ENCODE measurements at places on chromosomes 6 and 20.

DNA sequence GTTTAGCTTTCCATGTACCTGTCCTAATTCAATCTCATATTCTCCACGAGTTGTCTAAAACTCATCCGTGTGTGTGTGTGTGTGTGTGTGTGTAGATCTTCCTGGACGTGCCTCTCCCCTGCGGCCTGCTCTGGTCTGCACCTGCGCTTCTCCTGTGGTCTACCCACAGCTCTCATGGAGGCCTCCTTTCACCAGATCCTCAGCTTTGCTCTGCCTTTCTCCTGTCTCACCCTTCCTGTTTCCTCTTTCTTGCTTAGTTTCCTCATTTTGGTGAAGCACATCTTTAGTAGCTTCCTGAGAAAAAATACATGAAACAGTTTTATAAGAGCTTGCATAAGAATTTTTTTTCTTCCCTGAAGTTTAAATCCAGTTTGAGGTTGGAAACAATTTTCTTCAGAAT lies 18.1 kb downstream of the SLX4IP start:
- DNase-seq, result no peak

DNA sequence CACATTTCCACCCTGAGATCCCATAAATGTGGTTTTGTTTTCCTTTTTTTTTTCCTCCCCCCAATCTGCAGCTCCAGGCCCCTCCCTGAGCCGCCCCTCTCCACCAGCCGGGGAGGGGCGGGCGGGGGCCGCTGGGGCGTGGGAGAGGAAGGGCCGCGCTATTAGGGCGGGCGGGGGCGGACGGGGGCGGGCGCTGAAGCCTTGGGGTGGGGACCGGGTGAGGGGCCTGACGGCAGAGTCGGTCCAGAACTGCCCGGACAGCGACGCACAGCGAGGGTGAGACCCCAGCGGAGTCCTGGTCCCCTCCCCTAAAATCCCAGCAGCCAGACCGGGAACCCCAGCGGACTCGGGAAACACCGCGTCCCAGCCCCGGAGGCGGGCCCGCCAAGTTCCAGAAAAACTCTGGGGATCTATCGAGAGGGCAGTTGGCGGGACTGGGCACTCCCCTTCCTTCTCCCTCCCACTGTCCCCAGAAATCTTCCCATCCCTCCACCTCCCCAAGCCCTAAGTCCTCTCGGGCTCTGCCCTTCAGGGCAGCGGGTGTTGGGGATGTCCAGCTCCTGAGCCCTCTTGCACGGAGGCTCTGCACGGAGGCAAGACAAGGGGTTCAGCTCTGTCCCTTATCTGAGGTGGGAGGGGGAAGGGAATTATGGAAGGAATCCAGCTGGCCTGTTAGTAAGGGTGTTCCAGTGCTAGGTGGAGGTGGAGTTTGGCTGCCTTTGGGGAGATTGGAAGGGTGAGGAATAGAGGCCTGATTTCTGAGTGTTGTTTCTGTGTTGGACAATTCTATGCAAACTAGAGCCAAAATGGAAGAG lies at the start of gene PRICKLE4:
PRICKLE4 (plus strand) TSS at position 232 of the 815 bp plus-strand sequence. CDS start 2,692 bp downstream, outside the sequence.
- peak; percentile 41 for DNase-seq

- no peak for DNase-seq
Measured at GRCh38 chr20:51715163-51715855, 52.9 kb downstream of the ATP9A start.

- DNase-seq, result no peak
Measured at GRCh38 chr20:57025261-57025660, 241.2 kb downstream of the BMP7 start.

DNA sequence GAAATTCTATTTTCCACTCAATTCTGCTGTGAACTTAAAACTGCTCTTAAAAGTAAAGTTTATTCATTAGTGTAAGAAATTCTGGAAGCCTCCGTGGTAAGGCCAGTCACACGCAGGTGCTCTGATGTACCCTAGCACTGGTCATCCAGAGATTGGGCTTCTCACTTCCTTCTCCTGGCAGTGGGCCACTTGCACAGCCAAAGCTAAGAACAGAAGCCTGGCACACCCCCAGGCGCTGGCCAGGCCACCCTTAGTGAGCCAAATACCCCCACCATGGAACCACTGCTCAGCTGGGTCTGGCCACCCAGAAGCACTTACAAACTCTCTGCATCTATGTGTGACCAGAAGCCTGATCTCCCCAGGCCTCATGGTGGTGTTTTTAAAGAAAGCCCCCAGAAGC lies 35.3 kb upstream of the ARFGEF2 start:
- DNase-seq, result no peak

DNA sequence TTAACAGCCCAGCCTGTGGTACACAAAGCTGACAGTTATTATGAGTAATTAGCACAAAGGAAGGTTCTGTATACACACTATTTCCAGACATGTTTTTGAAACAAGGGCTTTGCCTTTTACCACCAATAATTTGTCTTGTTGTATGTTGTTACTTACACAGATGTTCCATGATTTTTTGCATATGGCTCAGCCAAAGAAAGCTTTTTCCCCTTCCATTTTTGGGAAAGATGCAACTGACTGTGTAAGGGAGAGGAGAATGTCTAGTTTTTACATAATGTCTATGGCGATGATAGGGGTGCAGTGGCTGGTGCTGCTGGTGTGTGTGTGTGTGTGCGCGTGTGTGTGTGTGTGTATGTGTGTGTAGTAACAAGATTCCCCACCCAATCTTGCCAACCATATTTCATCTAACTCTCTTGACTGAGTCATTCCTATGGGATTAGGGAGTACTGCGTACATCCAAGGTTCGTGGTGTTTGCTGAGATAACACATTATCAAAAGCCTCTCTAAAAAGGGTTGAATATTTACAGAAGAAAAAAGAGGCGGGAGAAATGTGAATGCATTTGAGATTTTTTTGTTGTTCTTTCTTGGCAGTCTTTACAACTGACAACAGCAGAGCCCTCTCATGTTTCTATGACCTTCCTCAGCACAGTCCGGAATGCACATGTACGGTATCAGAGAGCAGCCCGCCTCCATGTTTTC lies 192.2 kb downstream of the GMPR start:
- DNase-seq, result no peak

DNA sequence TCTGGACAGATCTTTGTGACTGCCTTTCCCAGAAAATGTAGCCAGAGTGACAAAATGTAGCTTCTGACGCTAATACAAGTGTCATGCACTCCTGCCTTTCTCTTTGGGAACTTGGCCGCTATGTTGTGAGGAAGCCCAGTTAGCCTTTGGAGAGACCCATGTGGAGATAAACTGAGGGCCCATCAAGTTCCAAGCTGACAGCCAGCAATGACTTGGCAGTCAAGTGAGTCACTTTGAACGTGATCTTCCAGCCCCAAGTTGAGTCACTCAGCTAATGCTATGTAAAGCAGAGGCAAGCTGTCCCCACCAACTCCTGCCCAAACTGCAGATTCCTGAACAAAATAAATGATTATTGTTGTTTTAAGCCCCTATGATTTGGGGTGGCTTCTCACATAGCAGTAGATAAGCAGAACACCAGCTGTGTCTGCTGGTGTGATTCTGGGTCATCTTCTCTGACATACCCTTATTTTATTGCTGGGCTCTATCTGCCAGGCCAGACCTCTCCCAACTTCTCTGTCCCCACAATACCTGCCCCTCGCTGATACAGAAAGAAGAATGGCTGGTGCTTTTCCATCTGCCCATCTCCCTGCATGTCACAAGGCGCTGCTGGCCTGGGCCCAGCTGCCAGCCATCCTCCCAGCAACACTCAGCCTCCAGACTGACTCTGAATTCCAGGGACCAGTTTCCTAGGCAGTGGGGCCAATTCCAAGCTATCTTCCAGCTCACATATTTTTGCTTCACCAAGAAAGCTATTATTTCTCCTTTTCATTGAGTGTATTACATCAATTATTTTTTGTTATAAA lies 274.8 kb downstream of the LRFN2 start:
- peak; percentile 6 for DNase-seq

- DNase-seq, result no peak
Measured at GRCh38 chr6:121436274-121436857, 920 bp downstream of the GJA1 start.

DNA sequence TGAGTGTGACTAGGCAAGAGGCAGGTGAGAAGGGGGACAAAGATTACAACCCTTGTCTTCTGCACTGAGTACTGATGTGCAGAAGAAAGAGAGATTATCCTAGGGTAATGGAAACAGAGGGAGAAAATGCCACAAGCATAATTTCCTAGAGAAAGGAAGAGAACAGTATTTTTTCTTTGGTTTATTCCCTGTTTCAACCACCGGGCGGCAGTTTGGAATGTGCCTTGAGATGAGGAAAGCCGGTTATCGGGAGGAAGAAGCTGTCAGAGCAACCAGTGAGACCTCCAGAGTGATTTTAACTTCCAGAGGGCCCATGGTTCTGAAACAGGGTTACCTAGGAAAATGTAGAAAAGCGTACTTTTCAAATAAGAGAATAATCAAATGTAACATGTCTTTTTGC lies 121.4 kb downstream of the REV3L start:
- peak; percentile 49 for DNase-seq

DNA sequence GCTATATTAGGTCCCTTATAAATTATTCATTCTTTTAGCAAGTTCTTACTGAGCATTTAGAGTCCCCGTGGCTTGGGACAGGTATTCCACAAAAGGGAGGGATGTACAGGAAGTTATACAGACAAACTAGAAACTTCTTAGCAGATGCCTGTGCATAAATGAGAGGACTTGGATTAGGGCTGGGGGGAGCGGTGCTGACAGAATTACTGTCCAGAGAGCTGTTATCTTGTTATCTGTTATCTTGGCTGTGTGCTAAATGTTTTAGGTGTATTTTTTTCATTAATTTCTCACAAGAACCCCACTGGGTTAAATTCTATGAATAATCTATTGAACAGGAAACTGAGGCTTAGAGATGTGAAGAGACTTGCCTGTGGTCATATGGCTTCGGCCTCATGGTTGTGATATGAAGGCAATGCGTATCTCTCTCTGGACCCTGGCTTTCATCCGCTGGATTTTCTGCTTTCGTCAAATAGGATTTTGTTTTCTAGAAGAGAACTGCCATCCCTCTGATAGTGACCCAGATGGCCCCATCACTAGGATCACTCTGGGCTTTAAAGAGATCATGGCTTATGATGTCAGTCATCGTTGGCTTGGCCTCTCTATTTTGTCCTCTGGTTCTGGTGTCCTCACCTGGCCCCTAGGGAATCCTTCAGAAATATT lies 32.3 kb upstream of the RREB1 start:
- no peak for DNase-seq

DNA sequence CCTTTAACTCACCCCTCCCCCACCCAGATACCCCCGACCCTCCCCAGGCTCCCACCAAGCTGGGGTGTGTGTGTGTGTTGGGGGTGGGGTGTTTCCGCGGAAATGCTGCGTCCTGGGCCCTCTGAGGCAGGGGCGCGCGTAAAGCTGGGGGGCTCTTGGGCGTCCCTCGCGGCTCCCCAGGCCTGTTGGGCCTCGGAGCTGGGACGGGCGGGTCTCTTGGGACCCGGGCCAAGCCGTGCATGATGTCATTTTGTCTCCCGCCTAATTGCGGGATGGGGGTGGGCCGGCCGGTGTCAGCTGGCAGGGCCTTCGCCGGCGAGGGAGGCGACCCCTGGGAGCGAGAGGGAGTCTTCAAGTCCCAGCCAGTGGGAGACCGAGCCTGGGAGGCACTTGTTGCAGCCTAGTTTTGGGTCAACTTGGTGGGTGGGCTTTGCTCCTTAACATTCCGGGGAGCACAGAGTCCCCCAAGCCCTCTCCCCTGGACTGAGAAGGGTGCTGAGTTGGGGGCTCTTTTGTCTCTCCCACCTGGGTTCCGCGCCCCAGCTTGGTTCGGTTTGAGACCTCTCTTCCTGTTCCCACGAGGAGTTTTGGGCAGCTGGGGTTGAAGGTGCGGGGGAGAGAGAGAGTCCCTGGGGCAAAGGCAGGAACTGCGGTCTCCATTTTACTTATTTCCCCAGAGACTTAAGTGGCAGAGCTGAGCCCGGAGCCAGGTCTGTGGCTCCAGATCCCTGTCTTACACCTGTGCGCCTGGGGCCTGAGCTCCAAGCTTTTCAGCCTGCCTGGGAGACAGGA lies 623 bp downstream of the MYBL2 start:
- peak; percentile 57 for DNase-seq

All from EL (cell line).